ENCODE measurements at places on chromosomes 5 and 9.

DNA sequence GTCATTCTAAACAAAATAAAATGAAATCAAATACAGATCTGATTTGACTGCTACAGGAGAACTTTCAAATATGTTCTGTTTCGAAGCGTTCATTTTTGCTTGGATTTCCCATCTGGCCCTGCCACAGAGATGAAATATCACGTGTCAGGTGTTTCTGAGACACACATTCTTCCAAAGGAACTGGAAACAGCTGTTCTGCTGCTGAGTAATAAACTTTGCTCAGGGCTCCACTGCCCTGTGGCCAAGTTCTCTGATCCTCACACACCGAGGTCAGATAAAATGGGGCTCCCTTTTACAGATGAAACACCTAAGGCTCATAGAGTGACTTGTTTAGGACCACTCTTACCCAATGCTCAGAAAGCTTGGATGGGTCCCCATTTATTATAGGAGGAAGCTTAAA lies 42.5 kb downstream of the FRMPD1 start:
- no peak for DNase-seq

- no peak for DNase-seq
These were observed 252.3 kb downstream of the PBX3 start for GRCh38 chr9:125999504-125999881.

- DNase-seq = no peak
These were observed 6.0 kb upstream of the SLC2A6 start for GRCh38 chr9:133484671-133485437.

GRCh38 chr5:104612005-104612404 lies 1049.4 kb upstream of the NUDT12 start:
- no peak for DNase-seq

- no peak for DNase-seq
These were observed 109.8 kb downstream of the RGS3 start for GRCh38 chr9:113573046-113573958.

DNA sequence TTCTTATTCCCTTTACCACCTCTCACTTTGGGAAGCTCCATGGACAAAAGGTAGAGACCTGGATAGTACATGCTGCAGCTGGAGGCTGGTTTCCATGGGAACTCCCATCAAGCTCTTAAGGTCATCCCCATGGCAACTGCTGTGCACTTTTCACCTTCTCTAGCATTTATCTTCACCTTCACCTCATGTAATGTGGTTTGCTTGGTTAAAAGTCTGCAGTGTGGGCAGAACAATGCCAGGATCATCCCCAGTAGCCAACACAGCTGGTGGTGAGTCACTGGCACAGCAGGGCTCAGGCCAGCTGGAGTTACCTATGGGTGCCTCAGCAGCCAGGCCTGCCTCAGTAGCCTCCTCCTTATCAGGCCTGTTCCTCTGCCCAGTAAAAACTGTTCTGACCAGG lies 210.5 kb downstream of the GRIA1 start:
- DNase-seq = no peak

- no peak for DNase-seq
These were observed 13.3 kb downstream of the PKD2L2 start for GRCh38 chr5:137902408-137903133.

DNA sequence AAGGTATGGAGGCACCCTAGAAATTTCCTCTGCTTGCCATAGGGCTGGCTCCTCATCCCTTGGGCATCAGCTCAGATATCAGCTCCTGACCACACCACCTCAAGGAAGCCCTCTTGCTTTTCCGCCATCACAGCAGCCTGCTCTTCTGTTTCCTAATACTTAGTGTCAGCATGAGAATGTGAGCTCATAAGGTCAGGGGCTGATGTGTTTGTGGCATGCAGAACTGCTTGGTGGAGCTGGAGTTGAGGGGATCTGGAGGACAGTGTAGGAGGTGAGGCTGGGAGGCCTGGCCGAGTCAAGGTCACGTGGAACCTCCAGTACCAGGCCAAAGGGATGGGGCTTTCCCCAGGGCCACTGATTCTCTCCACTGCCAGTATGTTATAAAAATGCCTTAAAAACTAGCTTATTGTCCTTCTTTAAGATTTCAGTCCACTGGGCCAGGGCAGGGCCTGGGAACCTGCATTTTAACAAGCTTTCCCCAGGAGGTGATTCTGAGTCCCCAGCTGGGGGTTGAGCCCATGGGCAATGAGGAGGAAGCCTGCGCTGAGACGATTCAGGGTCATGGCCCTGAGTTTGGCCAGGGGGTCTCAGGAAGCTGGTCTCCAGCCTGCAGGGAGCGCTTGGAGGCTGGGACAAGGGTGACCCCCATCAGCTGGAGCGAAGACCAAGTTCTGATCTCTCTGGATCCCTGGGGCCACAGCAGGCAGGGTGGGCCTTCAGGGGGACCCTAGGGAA lies 28.6 kb downstream of the DAB2IP start:
- no peak for DNase-seq

DNA sequence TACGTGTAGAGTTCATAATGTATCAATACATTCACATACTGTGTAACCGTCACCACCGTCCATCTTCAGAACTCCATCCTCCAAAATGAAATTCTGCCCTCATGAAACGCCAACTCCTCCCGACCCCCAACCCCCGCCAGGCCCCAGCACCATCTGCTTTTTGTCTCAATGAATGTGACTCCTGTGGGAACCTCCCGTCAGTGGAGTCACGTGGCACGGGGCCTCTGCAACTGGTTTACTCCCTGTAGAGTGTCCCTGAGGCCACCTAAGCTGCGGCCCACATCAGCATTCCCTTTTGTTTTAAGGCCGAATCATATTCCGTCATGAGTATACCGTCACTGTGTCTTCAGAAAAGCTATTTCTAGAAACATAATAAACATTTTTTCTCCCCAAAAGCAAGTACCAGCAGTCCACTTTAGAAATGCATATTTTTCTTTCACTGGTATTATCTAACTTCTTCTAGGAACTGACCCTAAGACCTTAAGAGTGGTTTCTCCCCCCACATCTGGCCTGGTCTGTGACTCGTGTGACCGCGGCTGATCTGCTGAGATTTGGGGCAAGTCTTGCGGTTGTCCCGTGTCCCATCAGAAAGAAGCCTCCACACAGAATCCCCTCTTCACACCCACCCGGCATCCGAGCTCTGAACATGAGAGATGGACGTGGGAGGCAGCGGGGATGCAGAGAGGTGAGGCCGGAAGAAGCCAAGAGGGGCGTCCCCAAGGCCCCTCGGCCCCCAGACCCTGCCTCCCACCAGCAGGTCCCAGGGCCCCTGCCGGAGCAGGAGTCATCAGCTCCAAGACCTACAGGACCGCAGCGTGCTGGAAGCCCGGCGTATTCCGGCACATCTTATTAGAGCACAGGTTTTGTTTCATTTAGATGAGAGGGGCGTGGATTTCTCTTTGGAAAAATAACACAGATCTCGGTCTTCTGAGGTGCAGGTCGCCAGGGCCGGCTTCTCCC lies 38.3 kb downstream of the SLC6A3 start:
- DNase-seq = no peak

DNA sequence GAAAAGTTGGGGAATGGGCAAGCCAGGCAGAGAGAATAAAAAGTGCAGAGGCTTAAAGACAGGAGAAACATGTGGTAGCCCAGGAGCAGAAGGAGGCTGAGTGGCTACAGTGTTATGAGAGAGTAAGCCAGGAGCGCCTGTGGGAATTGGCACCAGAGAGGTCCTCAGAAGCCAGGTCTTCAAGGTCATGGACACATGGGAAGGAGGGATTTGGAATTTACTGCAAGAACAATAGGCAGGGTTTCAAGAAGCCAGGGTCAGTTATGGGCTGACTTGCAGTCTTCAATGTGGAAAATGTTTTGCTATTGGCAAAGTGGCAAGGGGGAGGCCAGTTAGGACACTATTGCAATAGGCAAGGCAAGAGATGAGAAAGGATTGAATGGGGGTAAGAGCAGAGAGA lies 29.3 kb downstream of the ERAP1 start:
- DNase-seq = no peak

- DNase-seq = no peak
These were observed 21.1 kb downstream of the ANKDD1B start for GRCh38 chr5:75632321-75632720.

DNA sequence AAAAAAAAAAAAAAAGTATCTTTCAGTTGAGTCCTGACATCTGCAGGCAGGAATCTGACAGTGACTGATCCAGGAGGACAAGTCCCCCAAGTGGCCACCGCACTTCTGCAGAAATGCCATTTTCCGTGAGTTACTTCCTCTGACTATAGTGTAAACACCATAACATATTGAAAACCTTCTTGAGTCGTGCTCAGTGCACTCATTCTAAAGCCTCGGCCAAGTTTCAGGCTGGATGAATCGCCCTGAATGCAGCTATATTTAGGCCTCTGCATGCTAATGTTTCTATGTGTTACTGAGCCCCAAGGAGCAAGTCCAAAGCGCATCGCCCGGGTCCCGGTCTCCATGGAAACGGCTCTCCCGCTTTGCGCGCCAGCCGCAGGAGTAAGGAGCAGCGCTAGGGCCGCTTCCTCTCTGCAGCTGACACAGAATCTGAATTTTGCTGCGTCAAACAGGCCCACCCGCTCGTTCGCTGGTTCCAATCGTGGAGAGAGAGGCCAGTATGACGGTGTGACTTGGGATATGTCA lies 335.4 kb downstream of the MSX2 start:
- DNase-seq = no peak

- no peak for DNase-seq
These were observed 421.7 kb downstream of the AGTPBP1 start for GRCh38 chr9:85319936-85320656.

DNA sequence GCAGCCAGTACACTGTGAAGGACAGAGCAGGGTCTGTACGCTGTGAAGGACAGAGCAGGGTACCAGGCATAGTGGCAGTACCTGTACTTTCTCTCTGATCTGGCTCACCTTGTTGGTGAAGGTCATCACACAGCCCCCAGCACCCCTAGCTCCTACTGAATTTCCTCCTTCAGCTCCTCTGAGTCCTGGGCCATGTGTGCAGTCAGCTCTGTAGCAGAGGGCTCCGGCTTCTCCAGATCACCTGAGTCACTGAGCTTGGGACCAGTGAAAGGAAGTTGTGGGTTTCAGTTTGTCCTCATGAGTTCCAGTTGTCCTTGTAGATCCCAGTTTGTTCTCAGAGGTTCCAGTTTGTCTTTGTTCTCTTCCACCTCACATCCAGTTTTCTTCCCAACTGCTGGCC lies 5.5 kb downstream of the NUDT2 start:
- DNase-seq = no peak

GRCh38 chr5:169942181-169942580 lies 38.1 kb downstream of the INSYN2B start:
- no peak for DNase-seq

- peak; percentile 39 for DNase-seq
These were observed 6.2 kb downstream of the ETF1 start for GRCh38 chr5:138536665-138537315.
